ENCODE measurements at places on chromosomes 5 and 9. TPM values are rescaled to one million over a fixed set of nuclear protein-coding genes. Genes with fewer than 3 reads are reported as not detected.

DNA sequence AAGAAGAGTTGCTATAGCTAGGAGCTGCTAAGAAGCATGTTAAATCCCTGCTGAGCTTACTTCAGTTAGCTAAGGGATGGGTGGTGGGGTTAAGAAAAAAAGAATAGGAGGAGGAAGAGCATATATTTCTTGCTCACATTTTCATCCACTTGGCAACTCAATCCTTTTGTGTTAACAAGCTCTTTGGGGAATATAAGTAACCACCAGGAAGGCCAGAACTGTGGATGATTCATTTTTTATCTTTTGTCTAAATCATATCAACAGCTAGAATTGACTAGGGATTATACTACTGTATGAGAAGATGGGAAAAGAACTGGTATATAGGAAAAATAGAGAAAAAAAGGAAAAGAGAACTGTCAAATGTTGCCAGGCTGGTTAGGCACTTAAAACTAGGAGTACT, 555.3 kb upstream of the ARRDC3 start:
- H3K27me3 ChIP-seq, result no peaks in the 10 kb centered on the region
- H3K27ac ChIP-seq, result no peak overlapping the region
- no peak overlapping the region for H3K4me3 ChIP-seq
- no peaks in the 10 kb centered on the region for H3K36me3 ChIP-seq
- DNase-seq, result no peak

DNA sequence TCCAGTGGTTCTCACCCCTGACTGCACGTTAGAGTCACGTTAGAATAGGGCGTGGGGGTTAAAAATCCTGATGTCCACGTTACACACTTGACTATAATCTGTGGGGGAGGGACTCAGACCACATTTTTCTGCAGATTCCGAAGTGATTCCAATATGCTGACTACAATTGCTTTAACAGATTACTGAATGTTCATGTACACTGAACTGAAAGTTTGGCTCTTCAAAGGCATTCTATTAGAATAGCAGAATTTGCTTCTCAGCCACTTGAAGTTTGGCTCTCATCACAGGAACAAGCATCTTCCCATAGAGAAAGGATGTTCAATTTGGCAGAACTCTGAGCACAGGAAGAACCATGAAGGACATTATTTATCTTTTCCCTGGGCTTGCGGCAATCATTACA, 84.5 kb downstream of the HAPLN1 start:
- H3K36me3 ChIP-seq, result no peaks in the 10 kb centered on the region
- H3K27ac ChIP-seq, result no peak overlapping the region
- no peak overlapping the region for H3K4me3 ChIP-seq
- H3K4me1 ChIP-seq, result no peaks in the 10 kb centered on the region
- DNase-seq, result no peak

GRCh38 chr9:138060365-138060764, 182.8 kb downstream of the CACNA1B start:
- H3K4me1 ChIP-seq, result no peaks in the 10 kb centered on the region
- H3K27ac ChIP-seq, result no peak overlapping the region
- no peak overlapping the region for H3K4me3 ChIP-seq
- H3K36me3 ChIP-seq, result no peaks in the 10 kb centered on the region
- DNase-seq, result no peak

- no peaks in the 10 kb centered on the region for H3K36me3 ChIP-seq
- H3K4me1 ChIP-seq, result no peaks in the 10 kb centered on the region
- no peak overlapping the region for H3K27ac ChIP-seq
- DNase-seq, result no peak
Observed at GRCh38 chr5:6582507-6583048, 50.3 kb downstream of the NSUN2 start.

- DNase-seq, result no peak
- no peak overlapping the region for H3K27ac ChIP-seq
- no peaks in the 10 kb centered on the region for H3K4me1 ChIP-seq
- H3K4me3 ChIP-seq, result no peak overlapping the region
- no peaks in the 10 kb centered on the region for H3K36me3 ChIP-seq
Observed at GRCh38 chr5:23027331-23027730, 174.2 kb upstream of the CDH12 start.

DNA sequence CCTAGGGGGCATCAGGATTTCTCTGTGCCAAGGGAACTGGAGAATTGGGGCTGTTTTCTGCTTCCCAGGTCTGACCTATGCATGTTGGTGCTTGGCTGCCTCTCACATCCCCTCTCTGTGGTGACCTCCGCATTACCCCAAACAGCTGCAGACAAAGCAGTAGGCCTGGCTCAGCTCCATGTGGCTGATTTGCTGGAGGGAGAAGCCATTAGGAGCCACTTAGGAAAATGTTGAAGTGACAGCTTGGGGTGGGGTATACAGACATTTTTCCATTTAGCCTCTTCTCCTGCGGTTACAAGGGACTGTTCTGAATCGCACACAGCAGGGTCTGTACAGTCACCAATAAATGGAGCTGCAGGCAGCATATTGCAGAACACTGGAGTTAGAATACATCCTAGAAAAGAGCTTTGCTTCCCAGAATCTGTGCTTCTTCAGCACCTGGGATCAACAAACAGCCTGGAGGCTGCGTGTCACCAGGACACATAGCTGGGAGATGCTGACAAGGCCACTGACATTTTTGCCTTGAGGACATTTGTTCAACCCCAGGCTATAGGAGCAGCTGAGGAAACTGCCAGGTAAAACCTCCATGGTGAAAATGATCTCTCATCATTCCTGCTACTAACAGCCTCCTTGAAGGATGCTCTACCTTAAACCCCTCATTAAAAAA, 335.3 kb downstream of the DIRAS2 start:
- H3K36me3 ChIP-seq, result no peaks in the 10 kb centered on the region
- no peak overlapping the region for H3K27ac ChIP-seq
- no peaks in the 10 kb centered on the region for H3K27me3 ChIP-seq
- no peak overlapping the region for H3K4me3 ChIP-seq
- no peak for DNase-seq

GRCh38 chr9:71876829-71877228, 34.2 kb downstream of the ABHD17B start:
- H3K36me3 ChIP-seq, result no peaks in the 10 kb centered on the region
- no peak overlapping the region for H3K4me3 ChIP-seq
- DNase-seq, result no peak
- H3K27ac ChIP-seq, result no peak overlapping the region
- no peaks in the 10 kb centered on the region for H3K4me1 ChIP-seq

The GDF9 gene
- total RNA-seq, result 0.69 TPM

DNA sequence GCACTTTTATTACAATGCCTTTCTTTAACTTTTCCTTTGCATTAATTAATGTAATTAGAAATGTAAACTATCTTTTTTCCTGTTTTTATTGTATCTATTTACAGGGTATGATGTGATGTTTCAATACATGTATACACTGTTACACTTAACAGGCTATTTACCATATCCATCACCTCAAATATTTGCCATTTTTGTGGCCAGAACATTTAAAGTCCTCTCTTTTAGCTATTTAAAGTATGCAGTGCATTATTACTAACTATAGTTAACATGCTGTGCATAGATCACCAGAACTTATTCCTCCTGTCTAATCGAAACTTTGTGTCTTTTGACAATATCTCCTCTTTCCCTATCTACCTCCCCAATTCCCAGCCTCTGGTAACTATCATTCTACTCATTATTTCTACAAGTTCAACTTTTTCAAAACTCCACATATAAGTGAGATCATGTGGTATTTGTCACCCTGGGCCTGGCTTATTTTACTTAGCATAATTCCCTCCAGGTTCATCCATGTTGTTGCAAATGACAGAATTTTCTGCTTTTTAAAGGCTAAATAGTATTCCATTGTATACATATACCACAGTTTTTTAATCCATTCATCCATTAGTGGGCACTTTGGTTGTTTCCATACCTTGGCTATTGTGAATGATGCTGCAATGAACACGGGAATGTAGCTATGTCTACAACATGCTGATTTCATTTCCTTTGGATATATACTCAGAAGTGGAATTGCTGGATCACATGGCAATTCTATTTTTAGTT, 32.8 kb downstream of the OR2K2 start:
- no peak overlapping the region for H3K4me3 ChIP-seq
- DNase-seq, result no peak

The LVRN gene
- 0.90 TPM for total RNA-seq

DNA sequence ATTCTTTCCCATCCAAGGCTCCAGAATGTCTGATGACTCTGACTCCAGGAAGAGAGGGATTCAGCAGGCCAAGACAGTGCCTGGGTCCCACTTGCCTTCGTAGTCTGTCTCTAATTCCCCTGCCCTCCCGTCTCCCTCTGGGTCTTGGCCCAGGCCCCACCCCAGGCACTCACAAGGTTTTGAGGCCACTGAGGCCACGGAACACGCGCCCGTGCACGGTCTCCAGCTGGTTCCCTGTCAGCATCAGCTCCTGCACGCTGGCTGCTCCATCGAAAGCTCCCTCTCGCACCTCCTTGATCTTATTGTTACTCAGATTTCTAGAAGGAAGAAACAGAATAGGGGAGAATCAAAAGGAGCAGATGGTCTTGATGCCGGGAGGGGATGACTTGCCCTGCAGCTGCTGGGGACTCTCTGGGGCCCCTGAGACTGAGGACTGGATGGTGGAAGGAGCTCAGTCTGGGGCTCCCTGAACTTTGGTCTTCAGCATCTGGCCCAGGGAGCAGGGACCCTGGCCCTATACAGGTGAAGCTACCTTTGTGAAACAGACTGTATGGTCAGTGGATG, 174.6 kb upstream of the PANK3 start:
- H3K4me3 ChIP-seq, result no peak overlapping the region
- DNase-seq, result no peak
- H3K27me3 ChIP-seq, result no peaks in the 10 kb centered on the region
- H3K27ac ChIP-seq, result no peak overlapping the region
- H3K4me1 ChIP-seq, result no peaks in the 10 kb centered on the region

The TRAPPC13 gene
- 23.6 TPM for total RNA-seq

GRCh38 chr5:10984021-10984715, 223.1 kb upstream of the DAP start:
- no peaks in the 10 kb centered on the region for H3K27me3 ChIP-seq
- H3K4me3 ChIP-seq, result no peak overlapping the region
- no peaks in the 10 kb centered on the region for H3K36me3 ChIP-seq
- no peak overlapping the region for H3K27ac ChIP-seq
- no peaks in the 10 kb centered on the region for H3K4me1 ChIP-seq

DNA sequence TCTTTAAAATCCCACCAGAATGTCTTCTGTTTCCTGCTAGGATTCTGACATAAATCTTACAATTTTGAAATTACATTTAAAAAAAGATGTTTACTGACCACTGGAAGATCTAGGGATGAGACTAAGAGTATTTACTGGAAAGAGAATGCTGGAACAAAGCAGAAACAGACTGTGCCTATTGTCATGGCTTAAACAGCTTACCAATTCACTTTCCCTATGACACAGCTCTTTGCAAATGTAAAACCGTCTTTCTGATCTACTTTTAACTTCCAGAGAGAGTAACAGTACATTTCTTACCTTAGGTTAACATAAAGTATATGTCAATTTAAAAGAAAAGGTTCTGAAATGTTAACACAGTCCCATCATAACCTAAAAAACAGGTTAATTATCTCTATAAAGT, 10.7 kb downstream of the GIN1 start:
- no peak overlapping the region for H3K27ac ChIP-seq
- H3K4me3 ChIP-seq, result no peak overlapping the region
- DNase-seq, result no peak
- no peaks in the 10 kb centered on the region for H3K36me3 ChIP-seq
- no peaks in the 10 kb centered on the region for H3K27me3 ChIP-seq

- H3K36me3 ChIP-seq, result no peaks in the 10 kb centered on the region
- no peak overlapping the region for H3K4me3 ChIP-seq
- no peak overlapping the region for H3K27ac ChIP-seq
- no peaks in the 10 kb centered on the region for H3K27me3 ChIP-seq
Observed at GRCh38 chr9:87392086-87392485, 105.6 kb upstream of the DAPK1 start.

DNA sequence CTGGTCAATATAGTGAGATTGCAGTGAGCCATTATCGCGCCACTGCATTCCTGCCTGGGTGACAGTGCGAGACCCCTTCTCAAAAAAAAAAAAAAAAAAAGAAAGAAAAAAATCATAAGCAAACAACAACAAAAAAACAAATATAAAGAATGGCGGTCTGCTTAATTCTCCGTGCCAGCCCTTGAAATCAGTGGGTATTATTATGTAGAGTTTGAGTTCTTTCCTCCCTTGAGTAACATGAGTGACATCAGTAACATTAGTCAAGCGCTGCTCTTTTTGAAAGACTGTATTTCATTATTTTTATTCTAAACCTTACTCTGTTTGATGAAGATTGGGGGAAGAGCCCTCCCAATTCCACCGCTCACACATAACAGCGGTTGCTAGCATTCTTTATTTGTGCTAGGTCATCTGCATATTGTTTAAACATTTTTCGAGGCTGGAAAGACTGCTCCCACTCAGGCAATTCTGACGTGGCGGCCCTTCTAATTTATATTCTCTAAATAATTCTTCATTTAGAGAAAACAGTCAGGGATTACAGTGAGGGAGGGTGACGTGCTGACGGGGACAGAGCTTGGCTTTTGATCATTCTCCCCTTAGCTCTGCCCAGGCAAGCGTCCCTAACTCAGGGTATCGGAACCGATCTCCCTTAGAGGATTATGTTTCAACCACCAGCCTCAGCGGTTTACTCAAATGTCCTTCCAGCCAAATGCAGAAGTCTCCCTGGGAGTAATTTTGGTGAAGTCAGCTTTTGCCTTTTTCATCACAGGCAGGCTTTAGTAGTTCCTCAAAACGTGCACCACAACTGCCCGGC, 860 bp upstream of the MARCHF6 start:
- H3K36me3 ChIP-seq, result no peaks in the 10 kb centered on the region
- no peaks in the 10 kb centered on the region for H3K27me3 ChIP-seq
- peak overlapping the region; percentile 97 for H3K27ac ChIP-seq
- H3K4me1 ChIP-seq, result peaks cover 3% of the 10 kb centered on the region

DNA sequence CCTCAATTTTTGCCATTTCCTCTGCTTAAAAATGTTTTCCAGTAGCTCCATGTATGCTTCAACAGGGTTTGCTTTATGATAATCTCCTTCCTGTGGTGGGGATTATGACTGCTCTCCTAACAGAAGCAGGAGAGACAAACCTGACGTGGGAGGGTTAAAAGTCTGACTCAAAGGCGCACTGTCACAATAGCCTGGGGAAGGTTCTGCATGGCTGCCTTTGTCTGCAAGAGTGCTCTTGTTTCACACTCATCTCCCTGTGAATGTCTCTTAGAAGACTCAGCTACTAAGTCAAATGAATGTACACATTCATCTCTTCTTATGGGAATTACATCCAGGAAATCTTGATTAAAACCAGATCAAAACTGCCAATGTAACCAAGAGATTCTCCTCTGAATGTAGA, 90.9 kb upstream of the MTAP start:
- H3K27ac ChIP-seq, result no peak overlapping the region
- H3K4me1 ChIP-seq, result no peaks in the 10 kb centered on the region
- DNase-seq, result no peak
- H3K36me3 ChIP-seq, result no peaks in the 10 kb centered on the region
- no peak overlapping the region for H3K4me3 ChIP-seq

The TLX3 gene
- not detected for total RNA-seq

The FAM193B gene
- 78.6 TPM for total RNA-seq

GRCh38 chr9:77743386-77743785, 95.3 kb upstream of the GNA14 start:
- H3K27ac ChIP-seq, result no peak overlapping the region
- H3K27me3 ChIP-seq, result no peaks in the 10 kb centered on the region
- no peak overlapping the region for H3K4me3 ChIP-seq
- H3K4me1 ChIP-seq, result no peaks in the 10 kb centered on the region
- DNase-seq, result no peak
- no peaks in the 10 kb centered on the region for H3K36me3 ChIP-seq

The PCDHAC2 gene
- total RNA-seq, result 0.05 TPM

- DNase-seq, result no peak
- no peaks in the 10 kb centered on the region for H3K27me3 ChIP-seq
- H3K4me1 ChIP-seq, result no peaks in the 10 kb centered on the region
- no peak overlapping the region for H3K27ac ChIP-seq
Observed at GRCh38 chr5:60718166-60718892, 18.4 kb upstream of the DEPDC1B start.
